Neural crest cell (in vitro differentiated cells): ENCODE measurements at places on chromosomes 4 and X. TPM values are rescaled to one million over a fixed set of nuclear protein-coding genes. Genes with fewer than 3 reads are reported as not detected.

IL2 gene
- total RNA-seq = not detected in 2 replicates

CCKAR gene
- total RNA-seq = not detected in 2 replicates

FREM3 gene
- total RNA-seq = not detected in 2 replicates

GPRASP1 gene
- 4.9 and 5.6 TPM in 2 replicates for total RNA-seq

TMEM150C gene
- total RNA-seq = 8.5 and 8.9 TPM in 2 replicates

FAM149A gene
- total RNA-seq = 4.5 and 5.6 TPM in 2 replicates

KLHL8 gene
- total RNA-seq = 18.6 and 18.9 TPM in 2 replicates

CD38 gene
- 0.05 and 0.11 TPM in 2 replicates for total RNA-seq

SMIM31 gene
- total RNA-seq = not detected in 2 replicates

DNA sequence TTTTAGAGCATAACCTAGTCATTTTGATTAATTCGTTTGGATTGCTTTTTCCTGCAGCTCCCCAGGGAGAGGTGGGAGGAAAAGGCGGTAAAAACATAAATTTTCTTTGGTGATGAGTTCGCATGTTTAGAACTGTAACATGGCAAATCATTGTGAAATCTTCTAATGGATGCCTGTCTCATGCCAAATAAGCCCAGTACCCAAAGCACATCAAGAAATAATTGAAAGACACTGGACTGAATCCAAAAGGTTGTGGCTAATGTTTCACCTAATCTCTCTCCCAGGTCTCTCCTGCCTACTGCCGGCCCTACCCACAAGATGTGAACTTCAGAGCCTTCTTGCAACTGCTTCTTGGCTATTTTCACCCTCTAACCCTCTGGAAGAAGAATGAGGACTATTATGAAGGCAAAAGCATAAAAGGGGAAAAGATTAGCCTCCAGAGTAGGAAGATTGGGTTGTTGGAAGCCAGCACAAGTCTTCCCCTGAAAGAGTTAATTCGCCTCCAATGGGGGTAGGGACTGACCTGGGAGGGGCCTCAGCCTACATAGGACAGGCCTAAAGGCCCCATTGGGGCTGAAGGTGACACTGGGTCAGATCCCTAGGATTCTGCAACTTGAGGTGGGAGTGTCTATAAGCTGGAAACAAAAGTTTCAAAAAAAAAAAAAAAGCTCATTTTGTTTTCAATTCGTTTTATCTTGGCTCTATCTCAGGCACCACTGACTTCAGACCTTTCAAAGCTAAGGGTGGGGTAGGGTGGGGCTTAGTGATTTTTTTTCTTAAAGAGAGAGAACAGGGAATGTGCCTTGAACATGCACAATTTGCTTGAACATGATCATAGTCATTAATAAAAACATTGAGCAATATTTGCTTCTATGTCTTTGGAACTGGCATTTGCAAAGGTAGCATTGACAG lies 278.6 kb upstream of the KLF3 start:
- H3K27me3 ChIP-seq = no peaks in the 10 kb centered on the region
- no peak overlapping the region for H3K27ac ChIP-seq
- peaks cover 23% of the 10 kb centered on the region for H3K4me1 ChIP-seq
- DNase-seq = no peak
- peaks cover 2% of the 10 kb centered on the region for H3K36me3 ChIP-seq

DNA sequence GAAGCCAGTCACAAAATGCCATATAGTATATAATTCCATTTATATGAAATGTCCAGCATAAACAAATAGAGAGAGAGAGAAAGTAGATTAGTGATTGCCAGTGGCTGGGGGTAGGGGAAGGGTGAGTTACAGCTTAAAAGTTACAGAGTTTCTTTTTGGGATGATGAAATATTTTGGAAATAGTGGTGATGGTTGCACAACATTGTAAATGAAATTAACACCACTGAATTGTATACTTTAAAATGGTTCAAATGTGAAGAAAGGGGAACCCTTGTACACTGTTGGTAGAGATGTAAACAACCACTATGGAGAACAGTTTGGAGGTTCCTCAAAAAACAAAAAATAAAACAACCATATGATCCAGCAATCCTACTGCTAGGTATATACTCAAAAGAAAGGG lies 131.2 kb upstream of the GPC4 start:
- H3K27me3 ChIP-seq = no peaks in the 10 kb centered on the region
- H3K4me3 ChIP-seq = no peak overlapping the region
- no peak for DNase-seq
- peaks cover 3% of the 10 kb centered on the region for H3K36me3 ChIP-seq
- no peaks in the 10 kb centered on the region for H3K4me1 ChIP-seq
- H3K27ac ChIP-seq = no peak overlapping the region

- DNase-seq = no peak
- no peaks in the 10 kb centered on the region for H3K27me3 ChIP-seq
- H3K36me3 ChIP-seq = peaks cover 2% of the 10 kb centered on the region
- H3K4me1 ChIP-seq = peaks cover 5% of the 10 kb centered on the region
- no peak overlapping the region for H3K4me3 ChIP-seq
These were observed 10.5 kb downstream of the PTTG2 start for GRCh38 chr4:37970702-37971101.

- no peaks in the 10 kb centered on the region for H3K27me3 ChIP-seq
- peaks cover 17% of the 10 kb centered on the region for H3K36me3 ChIP-seq
- DNase-seq = no peak
- H3K4me3 ChIP-seq = no peak overlapping the region
- no peak overlapping the region for H3K27ac ChIP-seq
These were observed 16.4 kb downstream of the SPIN2B start for GRCh38 chrX:57104921-57105398.

- H3K36me3 ChIP-seq = peaks cover 7% of the 10 kb centered on the region
- peaks cover 14% of the 10 kb centered on the region for H3K4me1 ChIP-seq
- peak overlapping the region; percentile 97 for H3K4me3 ChIP-seq
- H3K27me3 ChIP-seq = peaks cover 18% of the 10 kb centered on the region
- no peak overlapping the region for H3K27ac ChIP-seq
These were observed 60.6 kb downstream of the GSPT2 start for GRCh38 chrX:51803833-51804232.

DNA sequence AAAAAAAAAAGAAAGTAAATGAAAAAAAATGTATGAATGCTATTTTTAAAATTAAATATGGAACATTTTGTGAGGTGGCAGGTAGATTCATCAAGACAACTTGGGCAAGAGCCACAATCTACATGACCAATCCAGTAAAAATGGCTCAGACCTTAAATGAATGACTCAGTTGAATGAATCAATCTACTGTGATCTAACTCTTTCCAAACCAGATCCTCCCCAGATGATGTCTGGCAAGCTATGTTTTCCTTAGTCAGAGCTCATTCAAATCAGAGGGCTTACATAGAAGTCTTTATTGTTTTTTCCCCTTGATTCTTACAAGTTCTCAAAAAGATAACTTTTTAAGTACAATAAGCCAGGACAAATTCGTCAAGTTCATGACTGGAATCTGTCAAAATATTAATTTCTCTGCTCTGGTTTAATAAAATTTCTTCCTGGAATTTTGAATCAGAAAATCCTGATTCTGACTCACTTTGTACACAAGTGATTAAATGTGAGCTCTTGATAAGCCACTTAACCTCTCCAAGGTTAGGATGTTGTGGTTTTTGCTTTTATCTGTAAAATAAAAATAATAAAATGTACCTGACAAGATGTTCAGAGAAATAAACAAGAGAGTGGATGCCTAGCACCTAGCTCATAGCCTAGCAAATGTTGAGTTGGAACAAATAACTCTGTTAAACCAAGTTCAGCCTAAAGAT lies 105.6 kb upstream of the SMIM31 start:
- no peaks in the 10 kb centered on the region for H3K4me1 ChIP-seq
- no peak overlapping the region for H3K4me3 ChIP-seq
- H3K27ac ChIP-seq = no peak overlapping the region
- no peaks in the 10 kb centered on the region for H3K36me3 ChIP-seq
- H3K27me3 ChIP-seq = no peaks in the 10 kb centered on the region

DNA sequence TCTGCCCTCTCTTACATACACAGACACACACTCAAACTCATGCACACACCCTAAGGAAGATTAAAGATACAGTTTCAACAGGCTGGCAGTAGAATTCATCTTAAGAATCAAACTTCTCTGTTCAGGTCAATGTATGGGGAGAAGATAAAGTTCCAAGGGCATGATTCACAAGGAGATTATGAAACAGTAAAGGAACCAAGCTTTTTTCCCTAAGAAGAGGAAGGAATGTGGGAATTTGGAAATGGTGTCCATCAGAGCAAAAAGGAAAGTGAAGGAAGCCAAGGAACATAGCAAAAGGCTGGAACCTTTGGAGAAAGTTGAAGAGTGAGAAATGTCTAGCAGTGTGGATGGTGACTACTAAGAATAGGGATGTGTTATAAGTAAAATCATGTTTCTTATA lies 191.0 kb upstream of the NPY2R start:
- no peak for DNase-seq
- H3K36me3 ChIP-seq = peaks cover 3% of the 10 kb centered on the region
- no peak overlapping the region for H3K4me3 ChIP-seq
- no peaks in the 10 kb centered on the region for H3K4me1 ChIP-seq
- peaks cover 17% of the 10 kb centered on the region for H3K27me3 ChIP-seq
- H3K27ac ChIP-seq = no peak overlapping the region

- no peak for DNase-seq
- no peaks in the 10 kb centered on the region for H3K27me3 ChIP-seq
- H3K36me3 ChIP-seq = no peaks in the 10 kb centered on the region
- H3K4me3 ChIP-seq = no peak overlapping the region
These were observed 85.9 kb downstream of the UGT8 start for GRCh38 chr4:114684462-114684861.

DNA sequence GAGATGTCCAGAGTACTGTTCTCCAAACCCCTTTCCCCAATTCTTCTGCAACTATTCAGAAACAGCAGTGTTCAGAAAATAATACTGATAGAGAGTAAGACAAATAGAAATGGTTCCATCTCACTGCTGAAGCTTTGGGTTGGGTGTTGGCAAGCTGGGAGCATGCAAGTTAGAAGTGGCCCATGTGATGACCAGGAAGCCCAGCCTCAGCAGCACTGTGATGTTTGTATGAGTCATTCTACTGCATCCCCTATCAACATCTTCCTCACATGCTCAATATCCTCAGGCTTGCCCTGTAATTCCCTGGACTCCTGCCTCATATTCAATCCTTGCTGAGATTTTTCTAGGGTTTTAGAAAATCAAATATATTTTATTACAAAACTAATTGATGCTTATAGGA lies 96.5 kb downstream of the CHRDL1 start:
- H3K27ac ChIP-seq = no peak overlapping the region
- no peaks in the 10 kb centered on the region for H3K36me3 ChIP-seq
- H3K27me3 ChIP-seq = no peaks in the 10 kb centered on the region
- no peak overlapping the region for H3K4me3 ChIP-seq
- DNase-seq = no peak

DNA sequence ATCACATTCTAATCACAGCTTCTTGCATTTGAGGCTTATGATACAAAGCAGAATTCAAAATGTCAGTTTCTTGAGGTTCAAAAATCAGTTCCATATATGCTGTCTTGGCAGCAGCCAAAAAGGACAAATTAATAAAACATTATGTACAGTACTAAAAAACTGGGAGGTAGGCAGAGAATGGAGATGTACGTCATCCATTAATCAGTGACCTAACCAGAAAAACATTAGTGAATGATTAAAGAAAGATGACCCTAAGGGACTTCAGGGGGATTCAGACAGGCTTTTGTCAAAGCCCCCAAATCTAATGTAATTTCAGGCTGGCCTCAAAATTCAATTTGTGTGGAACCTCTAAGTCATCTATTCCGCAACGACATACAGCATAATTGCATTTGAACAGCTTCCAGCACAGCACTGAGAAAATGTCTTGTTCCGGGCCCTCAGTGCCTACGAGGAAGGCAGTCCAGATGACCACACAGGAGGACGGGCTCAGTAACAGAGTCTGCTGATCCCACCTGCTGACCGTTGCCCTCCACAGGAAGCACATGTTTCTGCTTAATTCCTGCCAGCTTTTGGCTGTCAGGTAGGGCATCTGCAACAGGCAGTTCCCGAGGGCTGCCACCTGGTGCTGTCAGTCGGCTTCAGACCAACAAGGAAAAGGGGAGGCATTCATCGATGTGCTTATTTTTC lies 83.8 kb upstream of the HHIP start:
- no peak overlapping the region for H3K4me3 ChIP-seq
- H3K27ac ChIP-seq = no peak overlapping the region
- no peaks in the 10 kb centered on the region for H3K36me3 ChIP-seq
- no peak for DNase-seq

GRCh38 chr4:165210566-165210965 lies 3.2 kb downstream of the KLHL2 start:
- no peak overlapping the region for H3K27ac ChIP-seq
- H3K4me1 ChIP-seq = peaks cover 35% of the 10 kb centered on the region
- H3K36me3 ChIP-seq = no peaks in the 10 kb centered on the region
- peaks cover 6% of the 10 kb centered on the region for H3K27me3 ChIP-seq
- H3K4me3 ChIP-seq = peak overlapping the region; percentile 67

- no peak for DNase-seq
- no peak overlapping the region for H3K27ac ChIP-seq
- H3K4me1 ChIP-seq = no peaks in the 10 kb centered on the region
- H3K27me3 ChIP-seq = no peaks in the 10 kb centered on the region
These were observed 65.0 kb upstream of the IL15 start for GRCh38 chr4:141571362-141571761.

GRCh38 chr4:53937327-53937726 lies 127.1 kb downstream of the CHIC2 start:
- H3K4me1 ChIP-seq = no peaks in the 10 kb centered on the region
- peaks cover 10% of the 10 kb centered on the region for H3K36me3 ChIP-seq
- no peak for DNase-seq

GRCh38 chr4:166460769-166461550 lies 587.9 kb downstream of the TLL1 start:
- no peak overlapping the region for H3K27ac ChIP-seq
- no peaks in the 10 kb centered on the region for H3K27me3 ChIP-seq
- H3K4me3 ChIP-seq = no peak overlapping the region
- no peaks in the 10 kb centered on the region for H3K4me1 ChIP-seq

DNA sequence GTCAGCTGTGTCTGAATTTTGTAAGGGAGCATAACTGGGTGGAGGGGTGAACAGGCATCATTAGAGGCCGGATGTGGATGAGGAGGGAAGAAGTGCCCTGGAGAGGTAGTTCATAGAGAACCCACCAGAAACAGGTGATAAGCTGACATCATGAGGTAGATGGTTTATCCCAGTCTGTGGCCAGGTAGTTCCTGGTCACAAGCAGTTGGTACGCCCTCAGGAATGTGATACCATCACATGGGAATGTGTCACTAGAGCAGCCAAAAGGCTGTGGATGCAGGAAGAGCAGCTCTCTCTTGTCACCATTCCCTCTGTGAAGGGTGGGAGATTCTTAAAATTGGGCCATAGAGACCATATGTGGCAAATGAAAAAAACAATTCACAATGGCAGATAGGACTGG lies 21.9 kb downstream of the MSN start:
- no peak for DNase-seq
- H3K4me1 ChIP-seq = peaks cover 32% of the 10 kb centered on the region
- H3K36me3 ChIP-seq = peaks cover 4% of the 10 kb centered on the region
- H3K4me3 ChIP-seq = no peak overlapping the region
- H3K27ac ChIP-seq = peak overlapping the region; percentile 27

- DNase-seq = no peak
- peaks cover 4% of the 10 kb centered on the region for H3K4me1 ChIP-seq
- peaks cover 5% of the 10 kb centered on the region for H3K36me3 ChIP-seq
- H3K27ac ChIP-seq = no peak overlapping the region
These were observed 83.1 kb downstream of the GRIA3 start for GRCh38 chrX:123267220-123267619.

- no peak overlapping the region for H3K4me3 ChIP-seq
- no peak overlapping the region for H3K27ac ChIP-seq
- no peaks in the 10 kb centered on the region for H3K27me3 ChIP-seq
- peaks cover 4% of the 10 kb centered on the region for H3K4me1 ChIP-seq
- DNase-seq = no peak
- no peaks in the 10 kb centered on the region for H3K36me3 ChIP-seq
These were observed 592.4 kb downstream of the GLUD2 start for GRCh38 chrX:121639781-121640180.
